ENCODE measurements at places on chromosomes 3 and 15.
A peak's percentile ranks its signal among the peaks of the same experiment; 100 is the strongest.

DNA sequence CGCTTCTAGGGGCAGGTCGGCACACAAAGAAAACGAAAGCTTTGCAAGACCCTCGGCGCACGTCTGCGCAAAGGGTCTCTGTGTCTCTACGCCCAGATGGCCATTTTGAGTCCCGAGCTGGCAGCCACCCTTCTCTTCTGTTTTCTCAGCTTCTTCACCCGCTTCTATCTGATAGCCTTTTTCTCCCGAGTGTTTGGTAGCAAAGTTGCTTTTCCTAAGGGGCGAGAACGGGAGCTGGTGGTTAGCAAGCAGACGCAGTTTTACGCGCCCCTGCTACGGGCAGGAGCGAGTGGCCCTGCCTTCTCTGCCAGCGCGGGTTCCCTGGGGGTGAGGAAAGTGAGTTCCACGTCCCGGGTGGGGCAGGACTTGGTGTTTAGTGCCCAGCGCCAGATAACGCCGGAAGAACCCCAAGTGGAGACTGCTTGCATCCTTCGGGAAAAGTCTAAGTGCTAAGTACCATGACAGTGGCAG is 2.9 kb upstream of the MKRN2 start:
- peak; percentile 27 for DNase-seq

GRCh38 chr15:97747342-97747741 is 213.2 kb upstream of the ARRDC4 start:
- no peak for DNase-seq

GRCh38 chr3:148643389-148643840 is 54.3 kb upstream of the AGTR1 start:
- DNase-seq: peak; percentile 85

- no peak for DNase-seq
These were observed 32.0 kb downstream of the LSAMP start for GRCh38 chr3:116413319-116413718.

- DNase-seq: no peak
These were observed at the start of gene RGMA for GRCh38 chr15:93088981-93089726. Gene RGMA (minus strand): TSS chr15:93089211. CDS start chr15:93088932, 279 bp downstream.

GRCh38 chr15:56812961-56813360 is 79.7 kb upstream of the ZNF280D start:
- DNase-seq: no peak

DNA sequence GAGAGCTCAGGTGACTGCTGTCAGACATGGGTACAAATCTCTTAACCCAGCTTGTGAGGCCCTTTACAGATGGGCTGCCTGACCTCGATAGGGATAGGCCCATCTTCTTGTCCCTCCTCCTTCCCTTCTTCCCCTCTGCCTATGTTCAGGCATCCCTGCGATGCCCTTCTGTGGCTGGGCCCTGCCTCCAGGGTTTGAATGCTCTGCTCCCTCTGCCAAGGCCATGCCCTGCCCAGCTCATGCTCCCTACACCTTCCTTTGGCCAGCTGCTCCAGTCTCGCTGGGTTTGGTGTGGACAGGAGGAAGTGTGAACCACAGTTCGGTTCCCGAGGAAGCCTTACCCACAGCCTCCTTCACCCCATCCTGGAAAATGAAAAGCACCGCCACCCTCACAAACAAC is 4.3 kb downstream of the FYCO1 start:
- DNase-seq: no peak

- DNase-seq: peak; percentile 98
These were observed 124.3 kb downstream of the CHSY1 start for GRCh38 chr15:101127506-101128076.

DNA sequence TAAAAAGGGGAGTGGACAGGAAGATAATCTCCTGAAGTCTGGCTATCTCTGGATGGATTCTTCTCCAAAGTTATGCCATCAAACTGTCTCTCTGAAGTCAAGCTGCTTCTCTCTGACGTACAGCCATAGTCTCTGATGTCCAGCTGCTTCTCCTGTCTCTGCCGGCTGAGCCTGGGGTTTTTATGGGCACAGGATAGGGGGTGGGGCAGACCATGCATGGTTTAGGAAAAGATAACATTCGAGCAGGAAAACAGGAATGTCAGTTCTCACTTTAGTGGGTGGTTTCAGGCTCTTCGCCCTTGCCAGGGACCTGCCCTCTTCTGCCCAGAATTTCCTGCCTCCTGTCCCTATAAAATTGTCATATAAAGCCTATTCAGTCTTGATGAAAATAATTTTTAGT is 110.9 kb upstream of the ROBO1 start:
- DNase-seq: no peak

DNA sequence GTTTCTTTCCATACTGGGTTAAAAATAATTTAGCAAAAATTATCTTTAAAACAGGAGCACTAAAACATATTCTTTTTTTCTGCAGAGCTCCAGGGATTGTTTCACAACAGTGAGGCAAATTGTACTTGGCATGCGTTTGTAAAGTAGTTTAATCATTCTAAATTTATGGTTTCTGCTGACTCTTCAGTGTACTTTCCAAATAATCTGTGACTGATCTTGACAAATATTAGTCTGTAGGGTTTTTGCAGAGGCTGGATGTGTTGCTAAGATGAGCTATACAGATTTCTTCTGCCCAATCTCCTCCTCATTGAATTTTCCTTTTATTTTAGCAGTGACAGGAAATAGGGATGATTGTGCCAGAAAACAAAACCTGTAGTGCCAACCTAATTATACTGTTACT is 328.0 kb upstream of the MANF start:
- DNase-seq: no peak

DNA sequence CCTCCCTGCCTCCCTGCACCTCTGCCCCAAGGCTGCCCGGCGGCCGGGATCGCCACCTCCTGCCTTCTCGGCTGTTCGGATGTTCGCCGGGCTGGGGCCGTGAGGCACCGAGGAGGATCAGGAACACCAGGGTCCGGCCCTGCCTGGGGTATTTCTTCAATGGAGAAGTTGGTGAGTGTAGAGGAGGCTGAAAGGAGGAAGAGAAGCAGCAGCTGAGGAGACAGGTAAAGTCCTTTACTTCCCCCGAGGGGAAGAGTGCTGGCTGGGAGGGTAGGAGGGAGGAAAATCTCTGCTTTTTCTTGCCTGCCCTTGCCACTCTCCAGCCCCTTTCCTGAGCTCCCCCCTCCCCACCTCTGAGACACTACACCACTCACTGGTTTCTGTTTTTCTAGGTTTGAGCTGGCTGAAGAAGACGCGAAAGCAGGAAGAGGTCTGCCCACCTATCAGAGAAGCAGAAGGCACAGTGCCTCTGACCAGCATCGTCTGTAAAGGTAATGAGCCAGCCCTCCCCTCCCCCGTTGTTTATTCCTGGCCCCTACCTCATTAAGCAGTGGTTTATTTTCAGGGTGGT is 519 bp downstream of the ASB7 start:
- no peak for DNase-seq

- no peak for DNase-seq
These were observed 2.7 kb downstream of the CA12 start for GRCh38 chr15:63378946-63379345.

- DNase-seq: peak; percentile 73
These were observed 57.9 kb downstream of the CMSS1 start for GRCh38 chr3:99875581-99875928.

GRCh38 chr3:108538083-108538482 is 27.7 kb upstream of the MYH15 start:
- no peak for DNase-seq

DNA sequence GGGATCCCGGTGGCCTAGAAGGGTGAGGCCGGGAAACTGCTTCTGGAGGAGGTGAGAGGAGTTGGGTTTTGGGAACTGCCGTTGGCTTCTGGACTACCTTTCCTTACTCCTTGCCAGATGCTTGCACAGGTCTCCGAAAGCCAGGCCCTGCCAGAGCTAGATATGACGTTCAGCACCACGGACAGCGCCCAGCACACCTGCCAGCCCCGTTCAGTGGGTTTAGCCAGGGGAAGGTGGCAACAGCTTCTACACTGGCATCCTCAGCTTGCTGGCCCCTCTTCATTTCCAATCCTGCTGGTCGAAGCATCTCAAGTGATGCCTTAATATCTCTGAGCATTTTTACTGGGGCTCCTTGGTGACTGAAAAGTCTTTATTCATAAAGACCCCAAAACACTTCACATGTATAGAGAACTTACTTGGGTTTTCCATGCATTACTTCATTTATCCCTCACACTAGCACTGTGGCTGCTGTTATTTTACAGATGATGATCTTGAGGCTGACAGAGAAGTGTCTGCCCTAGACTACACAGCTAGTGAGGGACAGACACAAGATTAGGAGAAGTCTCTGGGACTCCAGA is 21.9 kb downstream of the HCN4 start:
- peak; percentile 46 for DNase-seq

- DNase-seq: no peak
These were observed 300.7 kb downstream of the WDR72 start for GRCh38 chr15:53458736-53459135.

DNA sequence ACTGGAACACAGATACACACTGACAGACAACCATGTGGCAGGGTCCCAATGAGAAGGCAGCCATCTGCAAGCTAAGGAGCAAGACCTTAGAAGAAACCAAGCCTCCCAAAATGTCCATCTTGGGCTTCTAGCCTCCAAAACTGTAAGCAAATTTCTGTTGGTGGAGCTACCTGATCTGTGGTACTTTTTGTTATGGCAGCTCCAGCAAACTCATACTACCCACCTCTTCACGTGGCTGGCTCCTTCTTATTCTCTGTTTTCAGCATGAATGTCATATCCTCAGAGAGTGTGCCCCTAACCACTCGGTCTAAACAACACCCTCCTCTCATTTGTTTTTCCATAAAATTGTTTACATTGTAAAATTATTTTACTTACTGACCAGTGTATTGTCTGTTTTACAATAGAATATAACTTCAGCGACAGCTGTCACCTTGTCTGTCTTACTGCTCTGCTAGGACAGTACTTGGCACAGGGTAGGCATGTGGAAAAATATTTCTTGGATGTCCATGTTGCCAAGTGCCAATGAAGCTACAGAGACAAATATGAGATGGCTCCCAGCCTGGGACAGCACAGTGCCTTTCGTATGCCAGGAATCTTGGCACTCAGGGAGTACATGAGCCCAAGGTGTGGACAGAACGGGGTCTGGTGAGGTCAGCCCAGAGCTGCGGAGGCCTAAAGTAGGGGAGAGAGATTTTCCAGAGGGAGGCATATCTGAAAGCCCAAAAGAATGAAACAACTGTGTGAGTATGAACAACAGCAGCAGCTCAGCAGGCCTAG is 17.4 kb upstream of the SLC25A36 start:
- DNase-seq: no peak

- no peak for DNase-seq
These were observed 81.3 kb downstream of the PCSK6 start for GRCh38 chr15:101407966-101408775.

DNA sequence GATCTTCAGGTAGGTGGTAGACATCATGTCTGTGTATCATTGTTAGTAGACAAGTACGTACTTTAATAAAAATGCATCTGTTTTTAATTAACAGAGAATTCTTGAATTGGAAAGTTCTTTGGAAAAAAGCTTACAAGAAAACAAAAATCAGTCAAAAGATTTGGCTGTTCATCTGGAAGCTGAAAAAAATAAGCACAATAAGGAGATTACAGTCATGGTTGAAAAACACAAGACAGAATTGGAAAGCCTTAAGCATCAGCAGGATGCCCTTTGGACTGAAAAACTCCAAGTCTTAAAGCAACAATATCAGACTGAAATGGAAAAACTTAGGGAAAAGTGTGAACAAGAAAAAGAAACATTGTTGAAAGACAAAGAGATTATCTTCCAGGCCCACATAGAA is 149.1 kb upstream of the LRRFIP2 start:
- no peak for DNase-seq

- DNase-seq: no peak
These were observed 40.7 kb downstream of the B3GALNT1 start for GRCh38 chr3:161064413-161064812.

DNA sequence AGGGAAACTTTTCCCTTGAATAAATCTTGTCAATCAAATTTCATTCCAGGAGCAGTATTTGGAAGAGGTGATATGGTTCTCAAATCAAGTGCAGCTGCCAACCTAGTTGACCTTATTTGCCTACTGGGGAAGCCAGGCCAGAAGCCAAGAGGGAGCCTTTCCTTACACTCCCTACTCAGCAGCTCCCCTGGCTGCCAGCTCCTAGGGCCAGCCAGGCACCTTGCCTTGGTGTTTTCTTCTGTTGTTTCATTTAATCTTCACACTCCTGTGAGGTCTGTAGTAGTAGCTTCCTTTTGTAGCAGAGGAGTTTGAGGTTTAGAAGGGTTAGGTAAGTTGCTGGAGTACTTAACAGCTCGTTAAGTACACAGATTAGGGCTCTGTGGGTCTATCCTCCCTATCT is 22.6 kb downstream of the MKRN2OS start:
- no peak for DNase-seq

DNA sequence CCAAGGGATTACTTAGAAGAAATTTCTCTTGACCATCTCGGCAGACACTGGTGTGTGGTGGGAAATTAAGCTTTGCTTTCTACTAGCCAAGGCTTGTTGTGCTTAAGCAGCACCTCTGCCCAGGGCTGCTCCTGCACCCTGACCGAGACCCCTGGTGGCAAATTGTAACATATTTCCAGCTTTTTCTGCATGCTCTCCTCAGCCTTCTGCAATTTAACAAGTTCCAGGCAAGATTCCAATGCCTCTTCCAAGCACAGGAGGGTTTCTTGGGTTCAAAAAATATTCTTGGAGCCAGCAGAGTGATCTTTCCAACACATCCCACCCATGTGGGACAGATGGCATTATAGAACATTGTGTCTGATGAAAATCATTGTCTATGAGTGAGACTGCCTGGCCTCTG is 210.5 kb downstream of the CLSTN2 start:
- no peak for DNase-seq

DNA sequence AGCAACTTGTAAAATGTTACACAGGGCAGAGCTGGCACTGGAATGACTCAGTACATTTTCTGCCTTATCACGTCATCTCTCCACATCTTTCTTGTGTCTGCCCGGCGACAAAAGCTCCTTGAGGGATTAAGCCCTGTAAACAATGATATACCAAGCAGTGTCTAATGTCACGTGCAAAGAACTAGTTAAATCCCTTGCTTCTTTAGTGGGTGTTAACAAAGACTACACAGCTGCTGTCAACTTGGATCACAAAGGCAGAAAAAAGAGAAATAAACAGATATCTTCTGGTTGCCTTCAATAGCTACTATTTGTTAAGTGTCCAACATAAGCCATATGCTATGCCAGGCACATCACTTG is 48.1 kb upstream of the FRMD4B start:
- peak; percentile 29 for DNase-seq

DNA sequence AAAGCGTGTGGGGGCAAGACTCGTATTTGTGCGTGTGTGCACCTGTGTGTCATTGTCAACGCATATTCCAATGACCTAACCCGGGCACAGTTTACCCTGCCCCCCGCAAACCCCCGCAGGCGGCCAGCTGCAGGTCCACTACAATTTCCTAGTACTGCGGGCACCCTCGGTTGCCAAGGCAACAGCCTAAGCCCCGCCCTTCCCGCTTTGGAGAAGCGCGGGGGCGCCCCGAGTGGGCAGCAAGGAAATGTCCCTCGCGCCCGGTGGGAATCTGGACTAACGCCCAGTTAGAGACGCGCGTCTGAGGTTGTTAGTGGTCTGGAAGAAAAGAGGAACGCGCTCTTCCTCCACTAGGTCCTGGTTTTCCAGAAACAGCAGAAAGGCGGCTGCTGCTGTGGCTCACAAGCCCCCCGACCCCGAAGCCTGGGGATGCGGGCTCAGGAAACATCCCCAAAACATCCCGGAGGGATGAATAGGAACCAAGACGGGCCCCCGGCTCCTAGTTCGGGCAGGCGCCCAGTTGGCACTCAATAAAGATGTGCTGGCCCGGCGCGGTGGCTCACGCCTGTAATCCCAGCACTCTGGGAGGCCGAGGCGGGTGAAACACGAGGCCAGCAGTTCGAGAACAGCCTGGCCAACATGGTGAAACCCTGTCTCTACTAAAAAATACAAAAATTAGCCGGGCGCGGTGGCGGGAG is 1.1 kb downstream of the ABHD14A start:
- peak; percentile 67 for DNase-seq

GRCh38 chr15:98412852-98413251 is 235.5 kb upstream of the IGF1R start:
- DNase-seq: peak; percentile 1

GRCh38 chr3:41836360-41837134 is 125.4 kb downstream of the ULK4 start:
- no peak for DNase-seq
